IMR-90 (cell line): ENCODE measurements at places on chromosomes 2 and 18.

GRCh38 chr18:62766266-62766665 lies 50.9 kb downstream of the PHLPP1 start:
- DNase-seq: no peak

DNA sequence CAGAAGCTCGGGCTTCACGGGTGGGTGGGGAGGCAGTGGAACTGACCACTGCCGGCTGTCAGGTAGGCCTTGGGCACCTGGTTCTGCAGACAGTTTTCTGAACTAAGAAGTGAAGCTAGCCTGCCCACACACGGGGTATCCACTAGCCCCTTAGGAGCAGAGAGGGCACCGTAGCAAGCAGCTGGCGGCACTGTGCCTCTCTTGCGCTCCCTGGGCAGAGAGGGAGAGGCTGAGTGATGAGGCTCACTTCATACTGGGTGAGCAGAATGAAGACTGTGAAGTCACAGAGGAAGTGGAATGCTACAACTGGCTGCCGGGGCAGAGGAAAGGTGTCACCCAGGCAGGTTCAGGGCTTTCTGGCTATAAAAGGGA lies 753 bp downstream of the ITPRIPL1 start:
- DNase-seq: no peak

DNA sequence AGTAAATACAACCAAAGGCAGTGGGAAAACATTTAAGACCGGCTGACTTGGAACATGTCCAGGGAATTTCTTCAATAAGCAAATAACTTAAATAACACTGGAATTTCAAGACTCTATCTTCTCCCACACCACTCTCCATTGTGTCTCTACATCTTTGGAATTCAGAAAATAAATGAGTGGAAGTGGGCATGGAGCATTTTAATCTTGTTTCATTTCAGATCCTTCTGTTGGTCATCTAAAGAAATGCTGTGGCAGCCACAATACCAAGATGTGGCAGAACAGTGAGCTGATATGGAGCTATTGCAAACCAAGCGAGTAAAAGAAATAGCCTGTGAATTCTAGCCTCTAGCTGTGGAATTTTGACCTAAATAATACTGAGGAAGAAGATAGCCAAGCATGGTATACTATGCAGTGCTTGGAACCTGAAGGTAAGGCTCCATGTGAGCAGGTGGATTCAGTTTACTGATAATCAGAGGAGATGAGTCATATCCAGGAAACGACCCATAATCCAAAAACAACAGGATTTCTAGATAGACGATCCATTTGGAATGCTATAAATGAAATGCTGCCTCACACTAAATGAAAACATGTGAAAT lies 157.1 kb upstream of the SCN7A start:
- DNase-seq: peak; percentile 83

DNA sequence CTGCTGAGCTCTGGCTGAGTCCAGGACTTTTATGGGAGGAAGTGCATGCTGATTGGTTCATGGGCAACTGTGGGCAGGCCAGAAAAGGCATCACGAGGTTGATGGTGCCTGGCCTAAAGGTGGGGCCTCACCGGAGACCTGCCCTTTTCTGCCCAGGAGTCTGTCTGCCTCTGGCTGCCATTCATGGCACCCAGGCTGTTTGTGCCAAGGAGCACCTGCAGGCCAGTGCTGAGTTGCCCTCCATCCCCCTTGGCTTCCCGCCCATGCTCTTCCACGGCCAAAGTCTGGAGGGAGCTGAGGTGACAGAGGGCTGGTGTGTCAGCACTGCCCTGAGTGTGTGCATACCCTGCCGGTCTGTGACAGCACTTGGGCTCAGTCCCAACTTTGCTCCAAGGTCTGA lies 123.2 kb downstream of the PTH2R start:
- DNase-seq: no peak

GRCh38 chr18:78517328-78517727 lies 462.3 kb upstream of the SALL3 start:
- DNase-seq: no peak

GRCh38 chr2:146413086-146413610 lies 1431.7 kb upstream of the ACVR2A start:
- no peak for DNase-seq

DNA sequence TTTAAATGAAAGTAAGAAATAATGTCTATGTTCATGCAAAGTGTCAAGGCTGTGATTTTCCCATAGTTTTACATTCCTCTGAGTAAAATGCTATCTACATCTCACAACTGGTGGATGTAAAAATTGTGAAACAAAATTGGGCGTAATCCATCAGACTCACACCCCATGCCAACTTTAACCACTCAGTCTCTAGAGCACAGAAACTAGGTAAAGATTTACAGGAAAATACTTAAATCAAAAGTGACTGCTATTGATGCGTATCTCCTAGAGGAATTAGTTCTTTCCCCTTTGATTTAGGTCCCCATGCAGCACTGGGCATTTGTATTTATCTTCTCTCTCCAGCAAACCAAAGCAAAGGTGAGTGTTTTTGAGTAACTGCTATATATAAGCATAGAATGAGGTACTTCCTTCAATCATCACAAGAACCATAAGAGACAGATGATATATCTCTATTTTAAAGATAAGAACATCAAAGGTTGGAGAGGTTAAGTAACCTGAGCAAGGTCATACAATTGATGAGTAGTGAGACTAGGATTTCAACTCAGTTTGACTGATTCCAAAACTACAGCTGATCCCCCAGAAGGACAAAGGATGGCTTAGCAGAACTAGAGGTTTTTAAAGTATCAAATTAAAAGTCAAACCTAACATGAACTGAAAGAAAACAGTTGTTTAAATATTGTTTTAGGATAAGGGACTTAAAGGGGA lies 594.0 kb upstream of the ACVR2A start:
- DNase-seq: no peak

- DNase-seq: no peak
Observed at GRCh38 chr2:241760301-241760771, 16.3 kb upstream of the GAL3ST2 start.

GRCh38 chr2:216914491-216914890 lies 54.6 kb upstream of the TNP1 start:
- no peak for DNase-seq

DNA sequence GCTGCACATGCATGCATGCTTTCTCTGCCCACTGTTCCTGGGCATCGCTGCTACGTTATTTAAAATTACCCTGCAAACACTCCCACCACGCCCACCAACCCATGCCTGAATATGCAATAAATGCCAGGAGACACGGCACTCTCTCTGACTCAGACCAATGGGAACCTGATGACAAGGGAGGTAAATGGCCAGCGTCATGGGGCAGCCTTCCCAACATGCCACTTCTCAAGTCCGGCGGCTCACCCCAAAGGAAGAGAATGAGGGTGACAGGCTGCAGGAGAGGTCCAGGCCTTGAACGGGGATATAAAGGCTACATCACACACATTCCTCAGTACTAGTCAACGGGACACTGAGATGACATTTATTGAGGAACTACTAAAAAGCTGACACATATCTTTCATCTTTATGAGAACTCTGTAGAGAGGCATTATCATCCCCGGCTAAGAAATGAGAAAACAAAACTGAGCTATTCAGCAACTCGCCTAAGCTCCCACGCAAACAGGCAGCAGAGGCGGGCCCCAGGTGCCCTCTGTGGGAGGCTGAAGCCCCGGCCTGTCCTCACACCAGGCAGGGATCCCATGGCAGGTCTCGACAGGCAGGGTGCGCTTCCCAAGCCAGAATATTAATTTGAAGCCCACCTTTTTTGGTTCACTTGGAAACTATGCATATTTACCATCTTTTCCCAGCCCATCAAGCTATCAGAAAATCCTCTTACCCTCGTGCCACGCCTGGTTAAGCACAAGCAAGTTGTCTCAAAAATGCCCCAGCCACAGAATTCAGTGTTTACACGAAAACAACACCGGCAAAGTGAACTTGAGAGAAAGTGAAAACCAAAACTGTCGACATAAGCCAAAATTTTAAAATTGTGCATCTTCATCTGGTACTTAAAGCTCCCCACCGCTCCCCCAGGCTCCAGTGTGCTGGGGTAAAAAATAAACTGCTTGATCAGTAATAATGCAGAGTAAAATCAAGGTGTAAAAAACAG lies 166.3 kb downstream of the HDAC4 start:
- no peak for DNase-seq

- no peak for DNase-seq
Observed at GRCh38 chr2:217070611-217071010, 210.7 kb upstream of the TNP1 start.

DNA sequence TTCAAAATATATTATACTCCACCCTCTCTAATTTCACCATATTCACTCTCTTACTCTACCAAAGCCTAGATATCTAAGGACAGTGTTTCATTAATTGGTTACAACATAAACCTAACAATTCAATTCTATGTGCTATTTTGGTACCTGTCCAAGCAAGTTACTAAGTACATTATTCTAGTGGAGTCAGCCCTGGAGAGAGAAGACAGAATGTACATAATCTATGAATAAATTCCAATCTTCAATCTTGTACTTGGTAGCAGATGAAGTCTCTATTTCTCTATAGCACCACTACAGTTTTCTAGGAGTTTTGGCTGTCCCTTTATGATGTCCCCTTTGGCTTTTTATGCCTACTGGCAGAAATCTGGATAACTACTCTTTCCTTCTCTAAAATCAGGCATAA lies 27.6 kb downstream of the NMUR1 start:
- DNase-seq: no peak

GRCh38 chr2:66233981-66234380 lies 200.9 kb upstream of the MEIS1 start:
- DNase-seq: no peak

DNA sequence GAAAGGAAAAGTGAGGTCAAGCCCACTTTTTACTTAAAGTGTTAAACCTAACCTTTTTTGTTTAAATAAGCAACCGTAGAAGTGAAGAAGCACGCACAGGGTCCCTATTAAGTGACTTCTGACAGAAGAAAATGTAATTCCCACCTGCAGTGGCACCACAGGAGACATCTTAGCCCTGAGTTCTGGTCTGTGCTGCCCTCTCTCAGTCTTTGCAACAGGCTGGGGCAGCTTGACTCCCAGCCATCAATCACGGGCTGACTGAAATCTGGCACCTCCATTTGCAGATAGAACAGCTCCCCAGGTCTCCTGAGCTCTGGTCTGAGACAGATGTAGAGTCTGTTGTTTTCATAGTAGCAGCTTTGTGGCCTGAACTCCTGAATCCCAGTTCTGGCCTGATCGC lies 170.0 kb downstream of the LTBP1 start:
- DNase-seq: no peak

- no peak for DNase-seq
Observed at GRCh38 chr2:163719331-163719730, 16.5 kb downstream of the FIGN start.

- no peak for DNase-seq
Observed at GRCh38 chr2:173966274-173967098, 1.3 kb upstream of the SP3 start.

DNA sequence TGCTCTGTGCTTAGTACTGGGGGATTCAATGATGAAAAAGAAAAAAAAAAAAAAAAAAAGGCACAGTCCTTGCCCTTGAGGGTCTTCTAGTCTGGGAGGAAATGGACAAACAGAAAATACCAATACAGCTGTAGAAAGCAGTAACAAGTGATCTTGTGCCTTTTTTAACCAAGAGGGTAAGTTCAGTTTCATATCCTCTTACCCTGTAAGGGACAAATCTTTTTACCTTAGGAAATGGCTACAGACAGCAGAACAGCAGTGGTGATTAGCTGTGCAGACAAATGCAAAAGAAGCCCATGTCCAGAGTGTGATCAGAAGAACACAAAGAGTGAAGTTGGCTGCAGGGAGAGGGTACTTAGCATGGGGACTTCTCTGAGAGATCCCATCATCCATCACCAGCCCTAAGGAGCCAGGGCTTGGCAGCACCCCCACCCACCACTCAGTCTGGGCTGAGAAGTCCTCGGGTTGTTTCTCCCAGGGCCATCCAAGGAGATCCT lies 102.9 kb downstream of the ALPK2 start:
- no peak for DNase-seq

- no peak for DNase-seq
Observed at GRCh38 chr18:76475450-76476194, 19.4 kb downstream of the ZNF516 start.

DNA sequence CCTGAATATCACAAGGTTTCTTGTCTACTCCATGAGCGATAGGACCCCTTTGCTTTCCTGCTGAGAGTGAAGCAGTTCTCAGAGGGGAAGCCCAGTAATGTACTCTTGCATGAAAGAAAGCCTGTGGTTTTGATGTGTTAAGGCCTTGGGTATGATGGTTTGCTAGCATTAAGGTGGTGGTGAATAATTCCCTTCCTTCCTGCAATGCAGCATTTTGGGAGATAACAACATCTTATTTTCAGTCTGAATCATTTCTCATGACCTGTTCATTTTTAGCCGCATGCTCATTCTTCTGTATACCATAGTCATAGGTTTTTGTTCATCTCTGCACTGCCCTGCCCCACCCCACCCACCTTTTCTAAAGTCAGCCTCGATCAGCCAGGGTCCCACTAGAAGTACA lies 66.2 kb downstream of the HNMT start:
- peak; percentile 52 for DNase-seq

GRCh38 chr2:85445316-85446295 lies 27.1 kb downstream of the SH2D6 start:
- peak; percentile 84 for DNase-seq

DNA sequence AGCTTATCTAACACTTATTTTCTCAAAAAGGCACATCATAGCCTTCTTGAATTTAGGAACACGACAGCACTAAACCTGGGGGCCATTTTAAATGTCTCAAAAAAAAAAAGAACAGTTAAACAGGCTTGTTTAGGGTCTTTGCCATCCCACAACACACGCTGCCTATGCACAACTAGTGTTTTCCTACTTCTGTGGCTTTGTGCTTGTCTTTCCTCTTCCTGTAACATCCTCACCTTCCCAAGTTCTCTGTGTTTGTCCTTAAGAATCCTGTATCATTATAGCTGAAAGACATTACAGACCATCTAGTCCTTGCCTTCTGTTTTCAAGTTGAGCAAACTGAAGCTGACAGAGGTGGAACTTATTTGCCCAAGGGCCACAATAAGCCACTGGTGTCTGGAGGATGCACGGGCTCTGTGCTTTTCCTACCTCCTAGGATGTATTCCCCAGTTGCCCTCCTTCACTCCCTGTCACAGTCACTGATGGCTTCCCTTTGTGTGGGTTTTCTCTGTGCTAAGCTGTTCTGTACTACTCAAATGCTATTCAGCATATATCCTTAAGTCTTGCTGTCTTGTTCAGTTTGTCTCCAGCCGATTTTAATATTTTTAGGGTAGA lies 22.6 kb downstream of the SNRPD1 start:
- no peak for DNase-seq

GRCh38 chr18:6961331-6961730 lies 156.3 kb downstream of the LAMA1 start:
- DNase-seq: no peak

- no peak for DNase-seq
Observed at GRCh38 chr2:20597860-20598183, 53.1 kb downstream of the HS1BP3 start.

DNA sequence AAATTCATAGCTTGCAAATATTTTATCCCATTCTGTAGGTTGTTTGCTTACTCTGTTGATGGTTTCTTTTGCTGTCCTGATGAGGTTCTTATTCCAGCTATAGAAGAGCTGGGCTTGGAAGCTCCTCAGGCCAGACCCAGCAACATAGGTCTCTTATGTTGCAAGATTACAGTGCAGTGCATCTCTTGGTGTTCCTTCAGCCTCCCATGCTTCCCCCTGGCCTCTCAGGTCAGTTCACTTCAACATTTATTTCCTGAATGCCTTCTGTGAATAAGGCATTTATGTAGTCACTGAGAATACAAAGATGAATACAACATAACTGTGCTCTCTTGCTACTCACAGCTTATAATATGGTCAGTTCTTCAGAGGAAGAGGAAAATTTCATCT lies 179.0 kb upstream of the SLC39A10 start:
- DNase-seq: peak; percentile 25
